Activated CD4-positive, alpha-beta T cell treated with anti-CD3 and anti-CD28 coated beads for 1 hour (primary cell): ENCODE measurements at places on chromosomes 5 and 9.

GRCh38 chr9:22031655-22032411 is 22.7 kb upstream of the CDKN2B start:
- no peak for DNase-seq

DNA sequence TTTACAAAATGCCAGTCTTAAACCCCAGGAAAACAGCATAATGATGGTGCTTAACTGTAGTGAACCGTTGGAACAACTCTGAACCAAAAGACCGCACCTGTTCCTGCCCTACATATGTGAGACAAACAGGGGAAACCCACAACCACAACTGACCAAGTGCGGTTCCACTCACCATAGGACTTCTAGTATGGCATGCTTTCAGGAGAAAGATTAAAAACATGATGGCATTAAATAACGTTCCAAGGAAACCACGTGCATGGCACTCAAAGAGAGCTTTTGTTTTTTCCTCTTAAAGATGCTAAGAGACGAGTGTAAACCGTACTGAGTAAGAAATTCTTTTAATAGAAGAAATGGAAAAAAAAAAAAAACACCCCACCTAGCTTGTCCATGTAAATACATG is 119.8 kb downstream of the SSBP2 start:
- DNase-seq, result no peak

DNA sequence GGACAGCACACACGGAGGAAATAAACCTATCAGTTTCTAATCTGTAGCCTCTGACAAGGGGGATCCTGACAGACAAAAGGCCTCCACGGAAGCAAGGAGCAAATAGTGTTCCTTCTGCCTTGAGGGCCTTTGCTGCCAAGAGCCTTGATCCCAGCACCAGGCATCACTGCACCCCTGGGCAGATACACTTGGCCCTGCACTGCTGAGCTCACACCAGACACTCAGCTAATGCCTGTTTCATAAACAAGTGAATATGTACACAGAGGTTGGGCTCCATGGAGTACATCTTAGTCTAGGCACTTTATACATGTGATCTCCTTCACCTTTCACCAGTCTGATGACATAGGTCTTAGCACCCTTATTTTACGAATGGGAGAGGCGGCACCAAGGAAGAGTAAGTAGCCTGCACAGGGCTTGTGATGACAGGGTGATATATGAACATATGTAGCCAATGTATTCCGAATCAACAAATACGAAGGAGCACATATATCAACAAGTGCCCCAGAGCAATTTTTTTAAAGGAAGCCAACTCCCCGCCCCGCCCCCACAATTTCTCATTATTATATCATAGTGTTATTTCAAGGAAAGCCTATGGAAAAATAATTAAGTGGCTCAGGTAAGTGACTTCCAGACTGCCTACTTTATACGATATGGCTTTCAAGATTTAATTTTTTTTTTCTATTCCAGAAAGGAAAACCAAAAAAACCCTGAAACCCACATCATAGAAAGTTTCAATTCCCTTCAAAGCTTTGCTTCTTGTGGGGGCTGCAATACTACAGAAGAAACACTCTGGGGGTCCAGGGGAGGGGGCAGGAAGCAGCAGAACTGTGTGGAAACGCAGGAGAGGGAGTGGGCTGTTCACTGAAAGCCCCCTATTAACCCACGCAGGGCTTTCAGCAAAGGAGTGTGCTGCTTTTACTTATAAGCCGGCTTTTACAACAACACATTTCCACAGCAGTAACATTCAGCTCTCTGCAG is 32.0 kb downstream of the CDC14B start:
- DNase-seq, result no peak

DNA sequence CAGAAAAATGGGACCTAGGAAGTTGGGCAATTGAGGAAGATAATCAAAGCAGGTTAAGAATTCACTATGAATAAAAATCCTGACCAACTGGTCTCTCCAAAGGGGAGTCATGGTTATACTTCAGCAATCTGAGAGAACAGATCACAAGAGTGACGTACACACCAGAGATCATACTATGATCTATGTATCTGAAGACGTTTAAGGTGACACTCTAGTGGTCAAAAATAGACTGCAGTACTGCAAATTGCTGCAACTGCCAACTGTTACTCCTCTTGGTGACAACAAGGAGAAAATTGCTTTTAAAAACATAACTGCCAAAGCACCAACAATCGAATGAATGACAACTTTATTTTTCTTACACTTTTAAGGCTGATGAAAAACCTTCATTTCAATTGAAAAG is 4.9 kb downstream of the AK6 start:
- no peak for DNase-seq

- no peak for DNase-seq
Observed at GRCh38 chr9:129999141-129999510, 43.9 kb downstream of the FNBP1 start.
